CD4-positive, alpha-beta T cell treated with Interleukin-17A for 4 hours (primary cell): ENCODE measurements at places on chromosomes 5 and 9.

- DNase-seq, result peak; percentile 56
Measured at GRCh38 chr5:177553671-177554429, 513 bp downstream of the FAM193B start.

GRCh38 chr5:64534033-64534432, 28.2 kb downstream of the RGS7BP start:
- no peak for DNase-seq

GRCh38 chr9:18343784-18344183, 130.2 kb upstream of the ADAMTSL1 start:
- no peak for DNase-seq

- no peak for DNase-seq
Measured at GRCh38 chr5:10699987-10700386, 61.0 kb downstream of the DAP start.

DNA sequence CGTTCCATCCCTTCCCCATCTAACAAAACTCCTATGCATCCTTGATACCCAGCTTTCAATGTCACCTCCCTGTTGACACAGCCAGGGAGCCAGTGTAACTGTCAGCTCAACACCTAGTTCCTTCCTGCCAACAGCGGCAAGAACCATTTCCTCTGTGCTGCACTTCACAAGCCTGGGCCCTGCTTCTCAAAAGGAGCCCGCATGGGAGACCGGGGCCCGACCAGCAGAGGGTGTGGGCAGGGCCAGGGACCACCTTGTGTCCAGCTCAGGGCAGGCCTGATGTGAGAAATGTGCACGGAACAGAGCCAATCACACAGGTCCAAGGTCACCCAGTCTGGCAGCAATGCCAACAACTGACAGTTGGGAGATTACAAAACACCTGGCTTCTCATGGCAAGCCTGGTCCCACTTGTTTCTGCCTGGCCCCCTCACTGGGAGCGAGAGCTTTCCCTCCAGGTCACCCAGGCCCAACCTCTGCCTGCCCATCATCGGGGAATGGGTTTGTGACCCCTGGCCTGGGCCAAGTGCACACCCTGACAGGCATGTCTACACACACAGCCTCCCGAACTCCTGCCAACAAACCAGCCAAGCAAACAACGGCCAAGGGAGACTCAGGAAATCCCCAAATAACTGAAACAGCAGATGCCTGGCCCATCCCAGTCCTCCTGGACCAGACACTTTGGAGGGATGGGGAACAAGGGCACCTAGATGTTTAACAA, 3.1 kb downstream of the RNF44 start:
- DNase-seq, result peak; percentile 75

DNA sequence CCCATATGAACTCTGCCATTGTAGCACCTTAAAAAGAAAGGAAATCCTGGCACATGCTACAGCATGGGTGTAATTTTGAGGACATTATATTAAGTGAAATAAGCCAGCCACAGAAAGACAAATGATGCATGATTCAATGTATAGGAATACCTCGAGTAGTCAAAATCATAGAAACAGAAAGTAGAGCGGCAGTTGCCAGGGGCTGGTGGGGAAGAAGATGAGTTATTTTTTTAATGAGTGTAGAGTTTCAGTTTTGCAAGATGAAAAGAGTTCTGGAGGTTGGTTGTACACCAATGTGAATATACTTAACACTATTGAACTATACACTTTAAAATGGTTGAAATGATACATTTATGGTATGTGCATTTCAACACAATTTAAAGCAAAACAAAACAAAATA, 133.0 kb downstream of the ZDHHC21 start:
- DNase-seq, result no peak

DNA sequence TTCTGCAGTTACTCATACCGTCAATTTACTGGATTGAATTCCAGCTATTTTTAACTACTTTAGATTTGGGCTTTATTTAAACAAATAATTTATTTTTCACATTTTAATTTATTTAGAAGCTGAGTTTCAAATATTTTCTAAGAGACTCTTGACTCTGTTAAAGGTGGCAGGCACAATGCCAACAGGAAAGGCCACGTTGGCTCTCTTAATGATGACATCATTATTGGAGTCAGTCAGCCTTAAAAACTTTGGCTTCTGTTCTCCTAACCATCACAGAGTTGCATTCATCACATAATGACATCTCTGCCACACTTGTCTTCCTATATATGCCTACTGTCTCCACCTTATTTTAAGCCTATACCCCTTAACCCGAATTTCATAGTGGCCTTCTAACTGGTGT, 172.3 kb upstream of the PLPPR1 start:
- DNase-seq, result no peak

DNA sequence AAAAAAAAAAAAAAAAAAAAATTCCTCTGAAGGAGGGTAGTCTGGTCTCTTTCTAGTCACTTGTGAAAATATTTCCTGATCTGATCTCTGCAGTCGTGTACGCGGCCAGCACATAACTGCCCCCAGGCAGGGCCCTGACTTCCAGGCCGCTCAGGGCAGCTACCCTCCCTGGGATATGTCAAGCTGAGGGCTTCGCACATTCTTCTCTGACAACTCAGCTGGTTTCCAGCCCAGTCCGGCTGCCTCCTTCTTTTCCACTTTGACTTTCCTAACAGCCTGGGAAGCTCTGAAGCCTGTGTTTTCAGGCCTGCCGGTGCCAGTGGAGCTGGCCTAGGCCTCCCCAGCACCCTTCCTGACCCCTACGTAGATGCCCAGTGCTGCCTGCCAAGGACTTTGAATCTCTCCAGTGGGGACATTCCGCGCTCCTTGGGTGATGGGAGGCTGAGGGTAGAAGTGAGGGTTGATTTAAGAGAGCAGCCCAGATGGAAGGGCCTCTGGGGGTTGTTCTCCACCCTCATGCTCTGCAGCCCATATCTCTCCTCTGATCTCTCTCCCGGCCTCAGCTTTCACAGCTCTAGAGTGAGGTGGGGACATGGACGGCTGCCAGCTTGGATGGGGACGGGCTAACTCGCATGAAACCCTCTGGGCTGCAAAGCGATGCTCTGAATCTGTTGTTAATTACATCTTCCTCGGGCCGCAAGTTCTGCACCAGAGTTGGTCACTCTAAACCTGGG, 20.7 kb downstream of the COL5A1 start:
- no peak for DNase-seq

GRCh38 chr9:2859776-2860379, 16.0 kb upstream of the PUM3 start:
- DNase-seq, result peak; percentile 60

GRCh38 chr5:158451203-158451992, 592.5 kb upstream of the CLINT1 start:
- DNase-seq, result no peak

- DNase-seq, result no peak
Measured at GRCh38 chr5:149839761-149840160, 104.8 kb downstream of the PDE6A start.

- no peak for DNase-seq
Measured at GRCh38 chr9:35847792-35848572, 19.0 kb downstream of the TMEM8B start.
